GM23248 (cell line): ENCODE measurements at places on chromosomes 3 and 15.

DNA sequence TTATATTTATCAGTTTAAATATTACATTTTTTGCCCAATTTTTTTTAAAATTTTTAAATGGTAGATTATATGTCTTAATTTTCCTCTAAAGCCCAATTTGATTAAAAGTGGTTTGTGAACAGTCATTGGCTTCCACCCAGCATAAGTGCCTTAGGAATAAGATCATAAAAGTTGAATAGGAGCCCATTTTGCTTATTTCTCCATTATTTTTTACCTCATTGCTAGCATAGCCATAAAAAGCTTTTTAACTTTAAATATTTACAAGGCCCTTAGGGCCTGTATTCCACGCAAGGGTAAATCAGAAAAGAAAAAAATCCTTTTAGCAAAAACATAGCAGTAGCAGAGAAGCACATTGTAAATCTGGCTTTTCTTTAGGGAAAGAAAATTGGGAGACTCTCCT, 9.0 kb downstream of the TTC14 start:
- DNase-seq, result peak; percentile 38

DNA sequence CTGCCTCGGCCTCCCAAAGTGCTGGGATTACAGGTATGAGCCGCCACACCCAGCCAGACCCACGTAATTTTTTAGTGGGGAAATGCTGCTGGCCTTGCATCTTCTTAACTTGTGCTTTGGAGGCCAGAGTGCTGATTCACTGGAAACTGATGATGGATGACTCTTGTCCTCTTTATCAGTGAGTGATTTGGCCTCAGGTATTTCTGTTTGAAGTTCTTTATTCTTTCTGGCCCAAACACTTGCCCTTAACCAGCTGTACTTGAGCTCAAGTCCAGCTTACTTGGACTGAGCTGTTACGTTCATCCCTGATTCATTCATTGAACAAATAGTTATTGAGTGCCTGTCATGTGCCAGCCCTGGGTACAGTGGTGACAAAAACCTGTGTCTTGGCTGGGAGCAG, 4.2 kb downstream of the PTPN23 start:
- DNase-seq, result no peak

DNA sequence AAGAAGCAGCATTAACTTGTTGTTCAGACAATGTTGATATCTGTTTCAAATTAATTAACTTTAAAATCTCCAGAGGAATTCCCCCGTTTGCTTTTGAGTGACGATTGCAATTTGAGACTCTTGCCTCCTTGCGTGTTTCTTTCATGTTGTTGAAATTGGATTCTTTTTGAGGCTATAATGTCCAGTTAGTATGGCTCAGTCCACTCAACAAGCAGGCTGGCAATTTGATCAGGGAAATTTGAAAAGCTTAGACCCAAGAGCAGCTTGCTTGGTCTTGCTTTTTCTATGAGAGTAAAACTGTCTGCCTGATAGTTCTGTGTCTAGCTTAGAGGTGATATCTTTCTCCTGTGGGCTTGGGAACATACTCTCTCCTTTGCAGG, 2.0 kb downstream of the ARID3B start:
- no peak for DNase-seq

- DNase-seq, result no peak
Measured at GRCh38 chr3:197204736-197205135, 93.7 kb downstream of the DLG1 start.

GRCh38 chr3:66856533-66856932, 141.6 kb upstream of the KBTBD8 start:
- no peak for DNase-seq

GRCh38 chr3:66583424-66584040, 82.7 kb upstream of the LRIG1 start:
- DNase-seq, result no peak

GRCh38 chr3:30989276-30990030, 95.0 kb upstream of the GADL1 start:
- no peak for DNase-seq

- DNase-seq, result peak; percentile 76
Measured at GRCh38 chr3:161560008-161560637, 63.5 kb downstream of the OTOL1 start.

- DNase-seq, result peak; percentile 33
Measured at GRCh38 chr3:133038731-133039375, 662 bp downstream of the TMEM108 start.
